ENCODE measurements at places on chromosomes 5 and 9.

- DNase-seq, result no peak
These were observed 195.4 kb upstream of the MSX2 start for GRCh38 chr5:174528821-174529544.

GRCh38 chr5:24864244-24864643 lies 219.5 kb upstream of the CDH10 start:
- no peak for DNase-seq

DNA sequence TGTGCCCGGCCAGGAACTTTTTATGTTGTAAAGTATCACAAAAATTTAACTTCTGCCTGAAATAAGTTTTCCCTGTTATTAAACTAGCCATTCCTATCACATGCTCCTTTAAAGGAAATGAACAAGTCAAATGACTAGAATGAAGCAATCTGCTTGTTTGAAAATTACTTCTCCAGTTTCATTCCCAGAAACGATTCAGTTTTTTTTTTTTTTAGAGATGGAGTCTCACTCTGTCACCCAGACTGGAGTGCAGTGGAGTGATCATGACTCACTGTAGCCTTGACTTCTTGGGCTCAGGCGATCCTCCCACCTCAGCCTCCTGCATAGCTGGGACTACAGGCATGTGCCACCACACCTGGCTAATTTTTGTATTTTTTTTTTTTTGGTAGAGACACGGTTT lies 13.3 kb upstream of the GNG10 start:
- no peak for DNase-seq

GRCh38 chr5:63655043-63655442 lies 307.2 kb downstream of the HTR1A start:
- no peak for DNase-seq

GRCh38 chr9:136804509-136805206 lies 3.1 kb upstream of the RABL6 start:
- DNase-seq, result no peak

DNA sequence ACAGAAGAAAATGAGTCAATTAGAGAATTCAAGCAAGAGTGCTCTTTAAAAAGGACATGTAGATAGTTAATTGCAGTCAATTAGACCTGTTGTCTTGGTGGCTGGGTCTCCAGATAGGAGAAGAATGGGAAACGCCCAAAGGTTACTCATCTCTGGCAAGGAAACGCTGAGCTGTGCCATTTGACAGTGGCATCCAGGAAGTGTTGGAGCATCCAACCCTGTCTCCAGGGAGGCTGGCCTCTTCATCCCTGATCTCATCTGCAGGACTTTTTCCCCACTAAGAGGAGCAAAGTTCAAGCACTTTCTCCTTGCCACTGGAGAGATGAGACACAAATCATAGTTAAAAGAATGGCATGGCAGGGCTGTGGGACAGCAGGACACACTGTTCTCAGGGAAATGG lies 111.7 kb upstream of the MSX2 start:
- no peak for DNase-seq

- DNase-seq, result no peak
These were observed 595.0 kb downstream of the CDH12 start for GRCh38 chr5:22258139-22258538.
